NCI-H524 (cell line): ENCODE measurements at places on chromosomes 2 and 18.

GRCh38 chr2:1521191-1521877, 108.1 kb downstream of the TPO start:
- no peak for DNase-seq

- no peak for DNase-seq
Measured at GRCh38 chr2:62743506-62743905, 38.0 kb downstream of the EHBP1 start.

- DNase-seq = no peak
Measured at GRCh38 chr2:177252808-177253531, 11.6 kb downstream of the NFE2L2 start.

- no peak for DNase-seq
Measured at GRCh38 chr18:22694954-22695353, 238.2 kb upstream of the RBBP8 start.

DNA sequence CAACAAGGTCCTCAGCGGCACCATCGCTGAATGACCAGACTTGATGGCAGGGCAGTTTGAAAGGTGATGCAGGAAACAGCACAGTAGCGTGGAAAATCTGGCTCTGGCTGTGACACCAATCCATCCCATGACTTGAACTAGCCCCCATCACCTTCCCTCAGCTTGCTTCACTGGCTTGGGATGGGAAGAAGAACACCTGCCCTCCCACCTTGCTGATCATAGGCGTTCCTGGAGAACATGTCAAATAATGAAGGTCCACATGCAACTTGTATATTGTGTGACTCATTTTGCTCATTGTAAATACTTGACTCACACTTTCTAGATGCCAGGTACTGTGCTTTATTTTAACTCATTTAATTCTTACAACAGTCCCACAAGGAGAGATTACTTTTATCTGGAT, 292.4 kb upstream of the SPRED2 start:
- DNase-seq = no peak

DNA sequence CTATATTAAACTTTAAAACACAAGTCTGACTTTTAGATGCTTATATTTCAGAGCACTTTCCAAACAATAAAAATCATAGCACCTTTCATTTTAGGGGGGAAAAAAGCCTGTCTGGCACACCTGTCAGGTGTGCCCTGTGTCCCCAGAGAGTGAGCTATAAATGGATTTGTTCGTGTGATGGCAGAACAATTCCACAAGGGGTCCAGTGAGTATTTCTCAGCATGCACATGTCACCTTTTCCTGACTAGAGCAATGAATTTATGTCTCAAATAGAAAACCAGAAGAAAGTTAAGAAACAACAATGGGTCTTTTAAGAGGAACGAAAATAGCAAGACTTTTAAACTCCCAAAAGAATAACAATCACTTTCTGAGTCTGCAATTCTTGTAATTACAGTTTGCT, 55.9 kb downstream of the ACVR1C start:
- DNase-seq = no peak

DNA sequence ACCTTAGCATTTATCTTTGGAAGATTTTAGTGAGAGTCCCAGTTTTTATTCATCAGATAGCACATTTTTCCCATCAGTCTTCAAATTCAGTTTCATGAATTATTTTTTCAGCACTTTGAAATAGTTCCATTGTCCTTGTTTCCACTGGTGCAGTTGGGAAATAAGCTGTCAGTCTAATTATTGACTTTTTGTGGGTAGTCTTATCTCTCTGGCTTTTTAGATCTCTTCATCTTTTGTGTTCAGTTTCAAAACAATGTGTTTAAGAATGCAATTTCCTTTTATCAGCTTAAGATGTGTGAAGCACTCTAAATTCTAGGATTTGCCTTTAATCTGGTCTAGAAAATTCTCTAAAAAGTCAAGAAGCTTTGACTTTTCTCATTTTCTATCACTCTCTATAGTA, 70.5 kb downstream of the GFPT1 start:
- DNase-seq = no peak
